ENCODE measurements at places on chromosomes 16 and 17. TPM values are rescaled to one million over a fixed set of nuclear protein-coding genes. Genes with fewer than 3 reads are reported as not detected.

TNFRSF17 gene
- polyA plus RNA-seq, result not detected

IGFALS gene
- polyA plus RNA-seq, result not detected

PYDC1 gene
- polyA plus RNA-seq, result not detected

ERN1 gene
- polyA plus RNA-seq, result 3.4 TPM

HSDL1 gene
- polyA plus RNA-seq, result 18.3 TPM

TBC1D3B gene
- 0.42 TPM for polyA plus RNA-seq

SNX20 gene
- not detected for polyA plus RNA-seq

ITGAD gene
- polyA plus RNA-seq, result not detected
